ENCODE measurements at places on chromosomes 12 and 14.

- DNase-seq = no peak
These were observed 15.9 kb downstream of the SYT10 start for GRCh38 chr12:33423706-33424105.

- no peak for DNase-seq
These were observed 34.8 kb downstream of the NFKBIA start for GRCh38 chr14:35369701-35370191.

GRCh38 chr14:94517641-94518257 lies 8.5 kb upstream of the SERPINA12 start:
- no peak for DNase-seq

DNA sequence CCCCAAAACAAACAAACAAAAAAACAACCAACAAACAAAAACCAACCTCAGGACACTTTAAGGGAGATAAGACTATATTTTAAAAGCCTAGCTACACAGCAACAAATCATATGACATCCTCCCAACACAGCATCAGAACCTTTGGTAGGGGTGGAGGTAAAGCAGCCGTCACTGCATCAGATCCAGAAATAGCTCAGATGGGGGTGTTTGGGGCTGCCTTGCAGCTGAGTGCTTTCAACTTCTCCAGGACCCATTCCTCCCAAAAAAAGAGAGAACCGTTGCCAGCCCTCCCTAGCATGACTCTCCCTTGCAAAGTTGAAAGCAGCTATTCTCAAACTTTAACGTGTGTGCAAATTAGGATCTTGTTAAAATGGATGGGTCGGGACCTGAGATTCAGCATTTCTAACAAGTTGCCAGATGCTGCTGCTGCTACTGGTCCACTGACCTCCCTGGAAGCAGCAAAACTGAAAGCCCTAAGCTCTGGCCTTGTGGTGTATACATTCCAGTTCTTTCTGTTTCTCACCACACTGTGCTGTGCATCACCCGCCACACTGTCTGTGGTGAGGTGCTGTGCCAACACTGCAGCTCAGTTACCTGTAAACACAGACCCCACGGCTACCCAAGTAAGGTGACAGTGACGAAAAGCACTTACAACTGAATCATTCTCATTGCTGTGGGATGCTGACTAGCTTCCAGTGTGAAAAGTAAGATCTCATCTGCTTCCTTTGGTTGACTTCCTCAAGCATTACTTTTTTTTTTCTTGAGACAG lies 54.0 kb downstream of the SLC38A1 start:
- DNase-seq = no peak

- DNase-seq = no peak
These were observed 217.4 kb downstream of the SLC41A2 start for GRCh38 chr12:104740668-104741067.

- DNase-seq = no peak
These were observed 50.3 kb downstream of the HECTD4 start for GRCh38 chr12:112331886-112332285.

- no peak for DNase-seq
These were observed 1655.3 kb upstream of the FLRT2 start for GRCh38 chr14:83874662-83875061.

DNA sequence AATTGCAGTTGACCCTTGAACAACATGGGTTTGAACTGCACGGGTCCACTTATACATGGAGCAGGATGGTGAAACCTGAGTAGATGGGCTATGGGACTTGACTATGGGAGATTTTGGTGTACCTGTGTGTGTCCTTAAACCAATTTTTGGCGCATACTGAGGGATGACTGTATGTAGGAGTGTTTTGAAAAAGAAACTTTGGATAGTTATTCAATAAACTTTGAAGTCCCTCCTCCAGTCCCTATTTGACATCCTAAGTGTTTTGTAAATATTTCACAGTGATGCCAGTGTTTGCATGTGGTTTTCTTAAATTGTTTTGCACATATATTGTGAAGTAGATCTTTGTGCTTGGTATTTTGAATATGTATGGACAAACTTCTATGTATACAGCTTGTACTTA lies 12.4 kb downstream of the KTN1 start:
- no peak for DNase-seq

GRCh38 chr12:74317078-74317601 lies 220.5 kb upstream of the ATXN7L3B start:
- no peak for DNase-seq

DNA sequence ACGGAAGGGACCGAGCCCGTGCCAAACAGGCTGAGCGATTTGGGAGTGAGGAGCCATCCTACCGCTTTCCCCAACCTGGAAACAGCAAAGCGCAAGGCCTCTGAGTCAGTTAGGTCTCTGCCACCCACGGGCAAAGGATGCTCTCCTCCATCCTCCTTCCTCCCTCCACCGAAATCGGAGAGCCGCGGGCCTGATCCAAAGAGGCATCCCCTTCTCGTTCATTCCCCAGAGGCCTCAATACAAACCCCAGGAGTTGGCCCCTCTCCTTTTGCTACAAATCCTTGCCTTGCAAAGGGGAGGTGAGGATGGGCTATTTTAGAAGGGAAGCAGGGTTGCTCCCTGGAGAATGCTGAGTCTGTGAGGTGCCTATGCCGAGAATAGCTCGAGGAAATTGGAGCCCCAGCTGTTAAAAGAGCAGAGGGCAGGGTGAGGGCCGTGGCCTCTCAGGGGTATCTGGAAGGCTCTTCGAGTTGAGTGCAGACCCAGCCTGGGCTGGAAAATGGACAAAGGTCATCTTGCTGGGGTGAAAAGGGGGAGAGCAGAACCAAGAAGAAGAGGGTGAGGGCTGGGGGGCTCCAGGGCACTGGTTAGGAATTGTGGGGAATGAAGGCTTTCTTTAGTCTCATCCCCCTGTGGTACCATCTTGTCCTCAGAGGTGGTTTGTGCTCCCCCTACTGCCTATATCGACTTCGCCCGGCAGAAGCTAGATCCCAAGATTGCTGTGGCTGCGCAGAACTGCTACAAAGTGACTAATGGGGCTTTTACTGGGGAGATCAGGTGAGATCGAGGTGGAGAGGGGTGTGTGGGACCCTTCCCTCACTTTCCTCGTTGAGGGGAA lies 1.1 kb downstream of the TPI1 start:
- DNase-seq = no peak

DNA sequence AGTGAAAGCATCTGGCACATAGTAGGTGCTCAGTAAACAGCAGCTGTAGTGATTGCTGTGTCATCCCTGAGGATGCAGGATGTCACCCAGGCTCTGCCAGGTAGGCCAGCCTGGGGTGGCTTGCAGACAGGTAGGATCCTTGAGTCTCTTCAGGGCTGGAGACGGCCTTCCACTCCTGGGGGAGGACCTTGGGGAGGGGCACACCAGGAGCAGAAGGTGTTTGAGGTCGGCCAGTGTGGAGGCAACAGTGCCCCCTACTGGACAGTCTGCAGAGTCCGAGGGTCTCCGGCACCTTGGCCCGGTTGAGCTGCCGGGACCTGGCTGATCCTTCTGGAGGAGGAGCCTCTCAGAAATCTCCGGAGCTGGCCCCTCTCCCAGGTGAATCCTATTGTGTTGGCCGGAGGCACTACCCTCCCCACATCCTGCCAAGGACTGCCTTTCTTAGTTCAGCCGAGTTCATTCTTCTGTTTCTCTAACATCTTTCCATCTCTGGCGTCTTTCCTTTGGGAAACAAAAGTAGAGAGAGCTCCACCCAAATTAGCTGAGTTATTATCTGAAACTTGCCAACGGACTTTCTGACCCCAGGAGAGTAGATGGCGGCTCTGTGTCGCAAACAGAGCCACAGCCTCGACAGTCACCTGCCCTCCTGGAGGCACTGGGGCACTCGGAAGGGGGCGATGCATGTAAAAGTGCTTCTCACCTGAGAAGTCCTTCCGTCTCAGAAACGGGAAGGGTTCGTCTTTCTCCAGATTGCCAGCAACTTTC lies 41.8 kb upstream of the CLMN start:
- no peak for DNase-seq

DNA sequence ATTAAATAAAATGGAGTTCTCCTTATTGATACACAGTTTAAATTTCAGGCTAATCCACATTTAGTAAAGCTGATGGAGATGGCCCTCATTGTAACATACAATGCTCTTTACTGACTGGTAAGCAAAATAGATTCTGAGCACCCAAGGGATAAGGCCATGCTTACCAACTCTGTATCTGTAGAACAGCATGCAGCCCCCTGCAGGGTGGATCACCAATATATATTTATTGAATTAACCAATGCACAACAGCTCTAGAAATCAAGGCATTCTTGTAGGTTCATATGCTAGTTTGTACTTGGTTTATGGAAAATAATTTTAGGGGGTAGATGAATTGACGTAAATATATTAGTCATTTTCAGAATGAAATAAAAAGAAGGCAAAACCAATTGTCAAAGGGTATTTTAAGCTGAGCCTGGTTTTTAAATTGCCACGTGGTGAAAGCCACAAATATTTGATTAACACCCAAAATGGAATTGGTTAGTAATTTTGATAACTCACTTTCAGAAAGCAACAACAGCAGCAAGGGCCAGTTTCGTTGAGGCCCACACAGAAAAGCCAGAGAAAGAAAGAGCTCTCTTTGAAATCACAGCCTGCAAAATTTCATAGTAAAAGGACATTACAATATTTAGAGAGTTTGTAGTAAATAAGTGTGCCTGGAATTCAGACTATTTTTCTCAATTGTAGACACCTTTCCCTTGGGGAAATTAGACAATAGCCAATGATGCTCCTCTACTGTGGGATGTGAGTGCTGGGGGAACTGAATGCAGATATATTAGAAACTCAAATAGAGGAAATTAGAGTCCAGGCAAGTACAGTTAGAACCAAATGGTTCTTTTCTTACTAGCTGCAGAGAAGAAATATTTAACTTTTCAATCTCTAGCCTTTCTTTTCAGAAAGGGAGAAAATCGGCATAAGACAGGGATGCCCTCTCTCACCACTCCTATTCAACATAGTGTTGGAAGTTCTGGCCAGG lies 216.2 kb upstream of the ABCD2 start:
- no peak for DNase-seq

DNA sequence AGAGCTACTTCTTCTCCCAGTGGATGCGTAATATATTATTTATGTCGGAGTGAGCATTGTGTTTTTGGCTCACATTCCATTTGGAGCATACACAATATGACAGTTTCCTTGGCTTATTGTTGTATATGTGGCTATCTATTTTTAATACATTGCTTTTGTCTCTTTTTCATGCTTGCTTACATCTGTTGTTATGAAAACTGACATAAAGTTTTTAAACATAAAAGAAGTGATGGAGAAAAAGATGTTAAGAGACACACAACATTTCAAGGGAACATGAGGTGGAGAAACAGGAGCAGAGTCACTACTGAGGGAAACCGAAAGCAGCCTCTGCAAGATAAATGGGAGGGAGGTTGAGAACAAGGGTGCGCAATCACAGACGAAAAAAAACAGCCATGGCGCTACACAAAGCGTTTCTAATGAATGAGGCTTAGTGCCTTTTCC lies 228.4 kb upstream of the NPAS3 start:
- no peak for DNase-seq

DNA sequence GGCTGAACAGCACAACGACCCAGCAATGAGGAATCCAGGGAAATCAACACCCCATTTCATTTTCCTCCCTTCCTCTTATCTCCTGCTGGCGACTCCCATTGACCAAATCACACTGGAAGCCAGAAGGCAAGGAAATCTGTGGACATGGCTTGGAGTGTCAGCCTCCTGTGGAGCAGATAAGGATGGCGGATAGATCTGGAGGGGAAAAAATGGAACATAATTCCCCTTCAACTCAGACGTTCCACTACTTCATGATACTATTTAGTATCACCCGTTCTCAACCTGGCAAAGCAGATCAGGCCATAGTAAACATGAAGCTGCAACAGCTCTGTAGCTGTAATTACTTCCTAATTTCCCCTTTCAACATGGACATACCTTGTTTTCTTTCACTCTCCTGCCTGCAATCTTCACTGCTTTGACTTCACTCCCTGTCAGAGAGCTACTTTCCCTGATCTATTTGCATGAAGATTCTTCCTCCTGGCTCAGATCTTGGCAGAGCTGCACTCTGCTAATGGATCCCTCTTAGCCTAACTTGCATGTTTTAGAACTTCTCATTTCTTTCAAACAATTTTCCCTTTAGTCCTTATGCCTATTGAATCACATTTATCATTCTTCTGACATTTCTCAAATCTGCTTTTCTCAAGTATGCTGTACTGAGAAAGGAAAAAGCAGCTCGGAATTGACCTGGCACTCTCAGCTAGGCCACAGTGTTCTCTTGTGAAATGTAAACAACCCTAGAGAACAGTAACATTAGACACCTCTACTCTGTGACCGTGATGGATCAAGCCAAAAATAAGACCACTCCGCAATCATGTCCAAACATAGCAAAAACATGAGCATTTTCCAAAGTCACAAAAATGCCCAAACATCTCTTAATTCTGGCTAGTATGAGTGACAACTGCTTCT lies 135.1 kb downstream of the ETNK1 start:
- no peak for DNase-seq

DNA sequence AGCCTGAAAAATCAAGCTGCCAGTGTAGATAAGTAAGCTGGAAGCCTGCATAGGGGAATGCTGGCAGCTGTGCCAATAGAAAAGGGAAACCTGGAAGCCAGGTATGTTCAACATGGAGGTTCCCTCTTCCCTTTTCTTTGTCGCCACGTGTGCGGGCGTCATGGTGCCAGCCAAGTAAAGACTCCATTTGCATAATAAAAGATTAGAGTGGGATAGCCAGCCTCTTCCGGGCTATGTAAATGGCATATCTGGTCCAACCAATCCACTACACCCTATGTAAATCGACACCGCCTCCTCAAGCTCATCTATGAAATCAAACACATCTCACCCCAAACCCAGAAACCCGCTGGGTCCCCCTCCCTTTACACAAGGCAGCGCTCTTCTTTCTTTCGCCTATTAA lies 5.6 kb upstream of the ADGRD1 start:
- DNase-seq = no peak

DNA sequence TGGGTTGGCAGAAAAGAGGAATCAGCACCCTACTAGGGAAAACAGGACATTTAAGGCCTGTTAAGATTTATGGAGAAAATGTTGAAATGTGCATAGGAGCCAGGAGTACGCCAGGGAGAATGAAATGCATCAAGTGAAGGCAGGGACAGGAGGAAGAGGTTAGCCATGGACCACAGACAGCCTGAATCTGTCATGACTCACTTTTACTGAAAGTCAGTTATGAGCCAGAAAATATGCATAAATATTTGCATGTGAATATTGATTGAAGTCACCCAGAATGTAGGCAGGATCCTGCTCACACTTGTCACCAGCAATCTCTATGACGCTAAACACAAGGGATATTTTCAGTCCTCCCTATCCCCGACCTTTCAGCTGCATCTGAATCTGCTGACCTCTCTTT lies 25.1 kb upstream of the CDK17 start:
- no peak for DNase-seq

DNA sequence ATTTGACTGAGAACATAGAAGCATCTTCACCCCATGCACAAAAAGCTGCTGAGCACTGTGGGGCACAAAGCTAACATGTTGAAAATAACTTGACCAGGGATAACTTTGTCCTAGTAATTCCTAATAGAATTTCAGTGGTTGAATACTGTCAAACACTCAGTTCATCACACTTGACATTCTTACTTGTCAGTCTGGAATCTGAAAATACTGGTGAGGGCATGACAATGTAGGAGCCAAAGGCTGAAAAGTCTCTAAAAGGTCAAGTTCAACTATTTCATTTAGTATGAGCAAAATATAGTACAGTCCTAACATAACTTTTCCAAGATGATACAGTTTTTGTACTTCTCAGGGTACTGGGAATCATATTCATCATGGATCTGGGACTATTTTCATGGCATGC lies 504.4 kb upstream of the LMO3 start:
- no peak for DNase-seq

GRCh38 chr14:57392830-57393229 lies 2.4 kb downstream of the NAA30 start:
- no peak for DNase-seq

GRCh38 chr12:88556213-88556774 lies 24.0 kb downstream of the KITLG start:
- DNase-seq = no peak

GRCh38 chr12:46024099-46024498 lies 33.7 kb upstream of the SCAF11 start:
- no peak for DNase-seq
